Effector CD4-positive, alpha-beta T cell (primary cell): ENCODE measurements at places on chromosomes 4 and X.

DNA sequence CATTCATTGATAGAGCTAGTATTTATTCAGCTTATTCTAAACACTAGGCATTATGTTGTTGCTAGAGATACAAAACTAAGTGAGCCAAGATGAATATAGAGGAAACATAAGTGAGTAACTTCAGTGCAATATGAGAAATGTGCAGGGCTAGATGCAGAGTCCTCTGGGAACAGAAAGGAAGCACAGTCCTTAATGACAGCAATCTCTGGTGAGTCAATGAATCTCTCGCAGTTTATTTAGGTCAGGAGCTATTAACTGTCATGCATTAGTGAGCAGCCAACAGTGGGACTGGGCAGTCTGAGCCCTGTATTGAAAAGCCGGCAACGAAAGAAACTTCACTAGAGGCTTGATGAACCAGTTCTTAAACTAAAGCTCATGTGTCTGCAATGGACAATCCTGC, 598.1 kb upstream of the MAGEB2 start:
- no peak for DNase-seq

DNA sequence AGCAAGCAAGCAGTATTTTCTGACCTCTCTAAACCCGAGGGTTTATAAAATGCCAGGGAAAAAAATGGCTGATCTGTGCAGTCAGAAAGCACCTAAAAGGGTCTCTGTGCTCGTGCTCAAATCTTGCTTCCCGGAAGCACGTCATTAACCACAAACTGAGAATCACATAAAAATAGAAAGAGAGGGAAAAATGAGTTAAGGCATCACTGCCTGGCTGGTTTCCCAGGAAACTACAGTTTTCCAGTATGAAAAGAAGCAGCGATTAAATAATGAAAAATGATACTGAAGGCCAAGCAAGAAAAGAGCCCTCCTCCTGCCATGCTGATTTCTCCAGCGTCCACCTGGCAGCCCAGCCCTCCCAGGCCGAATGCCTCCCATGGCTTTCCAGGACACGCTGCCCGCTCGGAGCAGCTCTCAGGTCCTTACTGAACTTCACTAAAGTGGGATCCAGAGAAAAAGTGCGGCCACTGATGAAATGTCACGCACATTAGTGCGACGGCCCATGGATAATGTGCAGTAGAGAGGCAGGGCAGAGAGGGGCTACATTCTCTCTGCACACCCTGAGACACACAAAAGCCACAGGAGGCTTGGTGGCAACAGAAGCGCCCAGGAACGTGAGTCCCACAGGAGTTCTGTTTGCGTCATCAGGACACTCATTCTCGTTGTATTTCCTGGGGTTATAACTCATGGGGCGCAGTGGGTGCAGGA, 80.4 kb downstream of the WFS1 start:
- no peak for DNase-seq

GRCh38 chr4:121685257-121685656, 11.5 kb downstream of the ANXA5 start:
- DNase-seq: no peak

GRCh38 chr4:182715548-182715947, 201.6 kb downstream of the DCTD start:
- no peak for DNase-seq

- DNase-seq: no peak
Measured at GRCh38 chrX:156002507-156002906, 5.0 kb downstream of the IL9R start.

DNA sequence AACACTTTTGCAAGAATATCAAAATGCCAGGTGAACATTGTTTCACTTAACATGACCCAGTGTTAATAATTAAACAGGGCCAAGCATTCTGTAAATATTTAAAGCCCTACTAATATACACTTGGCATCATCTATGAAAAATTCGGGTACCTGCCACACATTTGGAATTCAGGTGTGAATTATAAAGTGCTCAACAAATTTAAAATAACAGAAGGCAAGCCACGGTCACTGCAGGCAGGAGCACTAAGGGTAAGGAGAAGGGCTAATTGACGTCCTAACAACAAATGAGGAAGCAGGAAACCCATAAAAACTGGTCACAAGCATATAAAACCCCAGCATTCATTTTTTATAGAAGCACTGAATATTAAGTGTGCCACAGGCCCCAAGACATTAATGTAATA, 43.8 kb upstream of the CPEB2 start:
- DNase-seq: no peak

GRCh38 chr4:17309567-17310268, 202.2 kb downstream of the QDPR start:
- DNase-seq: no peak

DNA sequence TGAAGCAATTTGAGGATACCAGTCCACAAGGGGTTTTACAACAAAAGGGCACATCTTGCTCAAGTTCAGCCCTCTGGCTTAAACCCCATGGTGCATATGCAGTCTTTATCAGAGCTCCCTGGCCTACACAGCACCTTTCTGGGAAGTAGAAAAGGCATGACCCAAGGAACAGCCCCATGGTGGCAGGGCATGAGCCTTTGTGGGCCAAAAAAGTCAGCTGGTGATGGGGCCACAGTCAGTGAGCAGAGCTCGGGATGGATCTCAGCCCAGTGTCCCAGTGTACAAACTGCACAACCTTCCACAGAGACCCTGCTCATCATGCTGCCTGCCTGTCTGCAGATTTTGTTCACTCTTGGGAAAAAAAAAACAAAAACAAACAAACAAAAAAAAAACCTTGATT, 22.3 kb upstream of the TMEM165 start:
- DNase-seq: no peak
